Activated CD4-positive, alpha-beta T cell treated with anti-CD3 and anti-CD28 coated beads for 1 hour (primary cell): ENCODE measurements at places on chromosomes 2 and 18.

DNA sequence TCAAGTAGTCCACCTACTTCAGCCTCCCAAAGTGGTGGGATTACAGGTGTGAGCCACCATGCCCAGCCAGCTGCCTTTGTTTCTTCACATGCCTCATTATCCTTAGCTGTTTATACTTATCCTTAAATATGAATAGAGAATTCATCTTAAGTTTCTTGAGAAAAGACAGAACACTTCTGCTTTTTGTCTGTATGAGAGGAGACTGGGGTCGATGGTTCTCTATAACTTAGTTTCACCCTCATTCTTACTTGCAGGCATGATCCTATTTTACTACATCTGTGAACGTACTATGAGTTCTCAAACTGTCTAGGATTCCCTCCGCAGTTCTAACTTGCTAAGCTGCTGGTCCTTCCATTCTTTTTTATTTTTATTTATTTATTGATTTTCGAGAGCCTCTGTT is 20.4 kb downstream of the PPM1B start:
- no peak for DNase-seq

- no peak for DNase-seq
These were observed 169.2 kb downstream of the BCL2 start for GRCh38 chr18:63150326-63150725.

DNA sequence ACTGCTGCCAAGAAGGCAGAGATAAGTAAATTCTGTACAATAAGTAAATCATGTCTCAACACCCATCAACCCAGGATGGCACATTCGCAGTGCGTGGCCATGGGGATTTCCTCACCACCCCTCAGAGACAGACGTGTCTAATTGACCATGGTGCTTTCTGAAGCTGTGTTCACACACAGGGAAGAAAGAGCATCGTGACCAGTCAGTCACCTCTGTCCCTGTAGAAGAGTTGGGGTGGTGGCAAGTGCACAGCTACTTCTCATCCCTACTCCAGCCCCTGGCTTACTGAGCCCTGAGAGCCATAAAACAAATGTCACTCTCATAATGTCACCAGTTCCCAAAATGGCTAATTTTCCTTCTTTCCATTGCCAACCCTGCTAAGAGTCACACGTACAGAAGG is 31.3 kb upstream of the MLPH start:
- DNase-seq: no peak

DNA sequence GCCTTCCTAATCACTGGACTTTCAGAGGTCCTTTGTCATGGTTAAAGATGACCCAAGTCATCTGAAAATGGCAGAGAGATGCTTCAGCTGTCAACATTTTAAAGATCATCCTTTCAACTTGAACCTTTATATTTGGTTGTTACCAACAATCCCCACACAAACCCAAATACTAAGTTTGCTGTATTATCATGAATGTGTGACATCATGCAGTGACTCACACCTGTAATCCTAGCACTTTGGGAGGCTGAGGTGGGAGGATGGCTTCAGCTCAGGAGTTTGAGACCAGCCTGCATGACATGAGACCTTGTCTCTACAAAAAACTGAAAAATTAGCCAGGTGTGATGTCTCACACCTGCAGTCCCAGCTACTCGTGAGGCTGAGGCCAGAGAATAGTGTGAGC is 55.2 kb upstream of the NRP2 start:
- no peak for DNase-seq

- DNase-seq: no peak
These were observed 147.8 kb upstream of the MAP3K20 start for GRCh38 chr2:172927641-172928357.

DNA sequence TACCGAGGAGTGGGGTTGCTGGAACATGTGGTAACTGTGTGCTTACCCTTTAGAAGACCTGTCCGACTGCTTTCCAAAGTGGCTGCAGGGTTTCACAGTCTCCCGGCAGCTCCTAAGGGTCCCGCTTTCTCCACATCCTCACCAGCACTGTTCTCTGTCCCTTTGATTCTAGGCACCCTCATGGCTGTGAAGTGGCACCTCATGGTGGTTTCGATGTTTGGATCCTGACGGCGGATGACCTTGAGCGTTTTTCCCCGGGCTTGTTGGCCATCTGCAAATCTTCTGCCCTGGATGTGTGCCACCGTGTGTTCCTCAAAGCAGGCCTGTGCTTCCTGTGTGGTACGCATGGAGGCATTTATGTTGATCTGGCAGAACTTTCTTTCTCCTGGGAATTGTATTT is 292.5 kb upstream of the HDAC4 start:
- DNase-seq: no peak

GRCh38 chr2:239887604-239888003 is 137.5 kb downstream of the NDUFA10 start:
- DNase-seq: no peak

DNA sequence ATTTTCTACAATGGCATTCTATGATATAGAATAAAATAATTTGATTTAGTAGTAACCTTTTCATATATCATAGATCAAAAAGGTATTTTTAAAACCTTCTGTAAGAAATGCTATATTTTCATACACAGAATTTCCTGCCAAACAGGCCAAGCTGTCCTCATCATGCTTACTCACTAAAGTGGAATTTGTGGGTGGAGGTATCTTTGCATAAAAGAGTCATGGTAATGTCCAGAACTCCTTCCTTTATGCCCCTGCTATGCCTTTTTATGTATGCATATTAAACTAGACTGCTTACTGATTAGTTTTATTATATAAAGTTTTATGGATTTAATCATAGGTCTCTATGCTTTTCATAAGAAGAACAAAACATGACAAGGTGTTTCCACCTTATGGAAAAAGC is 27.5 kb upstream of the MARCHF7 start:
- DNase-seq: no peak

DNA sequence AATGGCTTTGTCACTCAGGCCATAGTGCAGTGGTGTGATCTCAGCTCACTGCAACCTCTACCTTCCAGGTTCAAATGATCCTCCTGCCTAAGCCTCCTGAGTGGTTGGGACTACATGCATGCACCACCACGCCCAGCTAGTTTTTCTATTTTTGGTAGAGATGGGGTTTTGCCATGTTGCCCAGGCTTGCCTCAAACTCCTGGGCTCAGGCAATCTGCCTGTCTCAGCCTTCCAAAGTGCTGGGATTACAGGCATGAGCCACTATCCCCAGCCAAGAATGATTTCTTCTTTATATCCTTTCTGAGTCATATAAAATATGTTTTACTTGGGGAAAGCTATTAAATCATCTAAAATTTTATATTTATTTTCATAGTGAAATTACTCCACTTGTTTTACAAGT is 61.3 kb downstream of the CYBRD1 start:
- no peak for DNase-seq

- DNase-seq: no peak
These were observed 112.3 kb upstream of the TMEM18 start for GRCh38 chr2:789529-789928.

DNA sequence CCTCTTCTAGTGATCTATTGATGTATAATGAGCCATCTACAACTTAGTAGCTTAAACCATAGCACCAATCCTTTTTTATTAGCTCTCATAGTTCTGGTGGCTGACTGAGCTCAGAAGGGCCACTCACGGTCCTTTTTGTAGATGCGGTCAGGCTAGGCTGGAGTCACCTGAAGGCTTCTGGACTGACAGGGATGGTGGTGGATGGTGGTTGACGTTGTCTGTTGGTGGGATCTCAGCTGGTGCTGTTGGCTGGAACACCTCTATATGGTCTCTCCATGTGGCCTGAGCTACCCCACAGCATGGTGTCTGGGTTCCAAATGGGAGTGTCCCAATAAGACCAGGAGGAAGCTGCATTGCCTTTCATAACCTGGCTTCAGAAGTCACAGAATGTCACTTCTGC is 68.0 kb downstream of the BCL2L11 start:
- no peak for DNase-seq

DNA sequence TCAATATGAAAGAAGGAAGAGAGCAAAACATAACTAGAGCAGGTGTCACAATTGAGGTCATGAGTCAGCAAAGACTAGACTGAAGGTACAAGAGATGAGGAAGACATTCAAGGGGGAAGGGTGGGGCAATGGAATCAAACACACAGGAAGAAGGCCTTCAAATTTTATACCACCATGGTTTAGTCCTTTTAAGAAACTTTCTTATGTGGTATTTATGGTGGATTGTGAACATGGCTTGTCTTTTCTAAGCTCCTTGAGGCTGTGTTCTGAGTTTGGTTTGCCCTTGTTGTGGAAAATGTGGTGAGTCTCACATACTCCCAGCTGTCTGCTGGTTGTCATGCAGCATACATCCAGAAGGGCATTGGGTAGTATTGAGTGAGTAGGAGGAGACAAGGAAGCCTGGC is 62.1 kb downstream of the NABP1 start:
- no peak for DNase-seq

GRCh38 chr2:219221957-219222518 is 3.3 kb upstream of the ABCB6 start:
- DNase-seq: no peak

- no peak for DNase-seq
These were observed 156.8 kb downstream of the GLI2 start for GRCh38 chr2:120892271-120892966.

GRCh38 chr2:232571026-232571474 is 20.6 kb downstream of the EIF4E2 start:
- no peak for DNase-seq

DNA sequence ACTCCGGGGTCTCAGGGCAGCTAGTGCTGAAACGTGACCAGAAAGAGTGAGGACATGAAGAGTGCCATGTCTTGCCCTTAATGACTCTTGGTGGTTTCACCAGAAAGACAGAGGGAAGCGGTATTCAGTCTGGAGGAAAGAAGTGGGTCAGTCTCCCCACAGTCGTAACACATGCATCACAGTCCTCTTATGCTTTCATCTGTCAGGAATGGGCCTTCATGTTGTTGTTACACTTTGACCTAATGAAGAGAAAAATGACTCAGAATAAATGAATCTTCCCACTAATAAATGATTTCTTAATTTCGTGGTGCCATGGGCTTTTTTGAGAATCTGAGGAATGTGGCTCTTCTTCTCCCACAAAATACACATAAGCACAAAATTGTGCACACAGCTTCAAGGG is 103.2 kb downstream of the SLC8A1 start:
- no peak for DNase-seq

GRCh38 chr2:127400533-127400896 is 12.7 kb upstream of the MAP3K2 start:
- DNase-seq: no peak

GRCh38 chr18:58631301-58631700 is 2.4 kb upstream of the ALPK2 start:
- DNase-seq: no peak

- no peak for DNase-seq
These were observed 235.0 kb upstream of the HNMT start for GRCh38 chr2:137729305-137729704.

DNA sequence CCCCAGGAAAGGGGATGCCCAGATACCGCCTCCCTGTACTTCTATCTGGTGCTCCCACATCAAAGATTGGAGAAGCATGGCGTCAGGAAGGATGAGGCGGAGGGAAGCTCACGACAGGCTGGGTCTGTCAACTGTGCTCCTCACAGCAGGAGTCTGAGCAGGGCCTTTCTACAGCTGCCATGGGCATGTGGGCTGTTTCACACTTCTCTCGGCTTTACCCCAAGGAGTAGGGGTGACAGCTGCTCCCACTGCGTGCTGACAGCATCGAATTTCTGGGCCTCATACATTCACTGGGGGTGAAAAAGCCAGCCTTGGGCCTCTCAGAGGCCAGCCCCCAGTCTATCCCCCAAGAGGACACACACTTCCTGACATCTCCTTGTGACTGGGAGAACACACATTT is 21.1 kb downstream of the NEURL3 start:
- DNase-seq: no peak

DNA sequence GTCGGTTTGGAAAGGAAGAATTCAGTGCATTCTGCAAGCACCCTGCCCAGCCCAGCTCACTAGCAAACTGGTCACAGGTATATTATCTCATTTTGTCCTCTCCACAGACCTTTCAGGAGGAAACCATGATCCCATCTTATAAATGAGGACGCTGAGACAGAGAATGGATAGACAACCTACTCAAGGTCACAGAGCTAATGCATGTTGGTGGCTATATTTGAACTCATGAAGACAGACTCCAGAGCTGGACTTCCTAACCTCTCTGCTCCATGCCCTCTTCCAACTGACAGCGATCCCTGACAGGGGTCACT is 29.5 kb downstream of the SERPINB5 start:
- DNase-seq: no peak

GRCh38 chr2:70994009-70994698 is 519 bp downstream of the TEX261 start:
- DNase-seq: no peak

DNA sequence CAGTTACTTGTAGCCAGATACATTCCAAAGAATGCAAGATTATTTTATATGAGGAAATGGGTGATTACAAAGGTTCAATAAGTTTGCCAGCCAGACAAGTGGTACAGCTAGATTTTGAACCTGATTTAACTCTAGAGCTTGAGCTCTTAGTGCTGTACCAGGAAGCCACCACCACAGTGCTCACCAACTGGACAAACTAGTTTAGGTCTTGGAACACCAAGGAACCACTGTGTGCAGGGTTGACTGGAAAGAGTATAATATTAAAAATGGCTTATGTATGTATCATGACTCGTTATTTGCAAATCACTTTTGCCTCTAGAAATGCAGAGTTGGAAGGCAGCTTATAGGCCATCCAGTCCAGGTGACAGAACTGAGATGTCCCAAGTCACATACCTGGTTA is 177.2 kb downstream of the TXNL1 start:
- no peak for DNase-seq

DNA sequence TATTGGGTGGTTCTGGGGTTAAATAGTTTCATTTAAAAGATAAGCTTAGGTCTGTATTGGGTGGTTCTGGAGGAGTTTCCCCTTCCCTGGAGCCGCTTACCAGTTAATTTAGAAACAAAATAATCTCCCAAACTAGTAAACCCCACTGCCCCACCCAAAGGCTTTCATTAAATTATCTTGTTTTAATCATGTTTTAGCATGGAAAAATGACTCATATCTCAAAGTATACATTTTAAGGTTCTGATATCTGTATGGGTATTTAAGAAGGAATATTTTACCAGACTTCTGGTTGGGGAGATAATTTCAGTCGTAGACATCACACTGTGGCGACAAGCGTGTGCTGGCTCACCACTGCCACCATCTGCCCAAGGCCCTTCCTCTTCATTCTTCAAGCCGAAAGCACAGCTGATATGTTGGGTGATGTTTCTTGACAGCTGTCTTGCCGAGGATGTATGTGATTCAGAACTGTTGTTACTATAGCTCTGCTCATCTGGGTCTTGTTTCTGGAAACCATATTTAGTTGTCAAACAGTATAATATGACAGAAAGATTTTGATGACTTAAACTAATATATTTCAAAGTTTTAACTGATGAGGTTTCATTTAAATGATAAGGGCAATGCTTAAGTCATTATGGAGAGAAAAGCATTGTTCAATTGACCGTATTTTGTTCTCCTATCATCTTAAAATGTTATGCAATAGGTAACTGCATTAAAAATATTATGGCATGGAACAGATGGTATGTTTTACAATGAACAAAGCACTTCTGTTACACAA is 5.1 kb downstream of the FIGLA start:
- no peak for DNase-seq

DNA sequence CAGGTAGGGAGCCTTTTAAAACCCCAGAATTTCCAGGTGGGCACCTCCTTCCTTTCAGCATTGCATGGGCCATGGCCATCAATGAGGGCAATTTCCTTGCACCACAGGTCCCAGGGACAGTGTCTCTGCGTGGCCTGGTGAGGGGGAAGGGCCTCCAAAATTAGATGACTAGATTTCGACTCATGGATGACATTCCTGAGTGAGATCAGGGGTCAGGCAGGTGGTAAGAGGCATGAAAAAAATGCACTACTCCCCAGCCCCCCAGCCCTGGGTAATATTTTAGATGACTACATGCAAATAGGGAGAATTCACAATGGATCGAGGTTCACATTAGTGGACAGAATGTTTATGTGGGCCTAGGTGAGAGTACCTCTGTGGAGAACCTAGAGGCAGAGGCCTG is 19.0 kb upstream of the IGFBP5 start:
- DNase-seq: no peak
